Stimulated activated naive CD8-positive, alpha-beta T cell treated with anti-CD3 and anti-CD28 coated beads, Interleukin-15, Interleukin-2, amounts not matched to agents 100 U/mL and 50 U/mL, for 24 hours (primary cell): ENCODE measurements at places on chromosomes 7 and 10.

DNA sequence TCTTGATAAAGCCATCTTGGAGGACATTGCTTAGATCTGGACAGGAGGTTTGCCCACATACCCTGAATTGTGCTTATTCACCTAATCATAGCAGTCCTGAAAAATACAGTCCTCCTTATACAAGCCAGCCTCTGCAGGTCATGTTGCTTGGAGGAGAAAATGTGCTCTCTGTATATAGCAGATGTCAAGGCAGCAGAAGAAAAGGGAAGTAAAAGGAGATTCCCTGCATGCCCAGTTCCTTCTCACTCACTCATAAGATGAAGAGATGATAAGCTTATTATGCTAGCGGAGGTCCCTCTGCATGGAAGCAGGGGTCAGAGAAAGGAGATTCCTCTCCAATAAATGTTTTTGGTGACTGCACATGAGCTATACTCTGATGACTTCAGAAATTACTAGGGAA lies 458.8 kb upstream of the ZMIZ1 start:
- no peak for DNase-seq

DNA sequence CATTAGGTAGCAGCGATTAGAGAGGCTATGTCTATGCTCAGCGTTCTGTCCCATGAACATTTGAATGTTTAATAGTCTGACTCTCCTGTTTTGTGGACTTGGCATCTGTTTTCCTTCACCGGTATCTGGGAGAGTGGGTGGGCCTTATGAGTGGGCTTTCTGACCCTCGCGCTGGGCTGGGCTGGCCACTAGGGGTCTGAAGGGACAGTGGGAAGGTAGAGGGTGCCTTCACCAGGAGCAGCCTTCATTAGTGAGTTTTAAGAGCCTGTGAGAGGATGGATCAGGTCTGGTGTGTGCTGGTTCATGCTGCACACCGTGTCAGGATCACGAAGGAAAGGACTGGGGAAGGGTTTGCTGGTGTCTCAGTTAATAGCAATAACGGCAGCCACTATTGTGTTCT lies 33.4 kb downstream of the DCLRE1A start:
- DNase-seq, result no peak

DNA sequence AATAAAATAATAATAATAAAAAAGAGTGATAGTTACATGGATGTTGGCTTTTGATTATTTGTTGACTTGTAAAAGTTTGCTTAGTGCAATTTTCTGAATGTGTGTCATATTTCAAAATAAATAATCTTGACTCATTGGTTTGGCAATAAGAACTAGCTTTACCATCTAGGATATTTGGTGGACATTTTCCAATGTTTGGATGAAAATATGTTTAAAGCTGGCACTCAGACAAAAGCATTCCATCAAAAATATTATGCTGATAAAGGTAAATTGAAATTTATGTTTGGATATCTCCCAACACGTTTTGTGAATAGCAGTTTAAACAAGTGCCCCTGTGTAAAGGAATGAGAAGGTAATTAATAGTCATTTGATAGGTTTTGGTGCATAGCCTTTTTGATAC lies 62.5 kb upstream of the KCNMA1 start:
- no peak for DNase-seq

DNA sequence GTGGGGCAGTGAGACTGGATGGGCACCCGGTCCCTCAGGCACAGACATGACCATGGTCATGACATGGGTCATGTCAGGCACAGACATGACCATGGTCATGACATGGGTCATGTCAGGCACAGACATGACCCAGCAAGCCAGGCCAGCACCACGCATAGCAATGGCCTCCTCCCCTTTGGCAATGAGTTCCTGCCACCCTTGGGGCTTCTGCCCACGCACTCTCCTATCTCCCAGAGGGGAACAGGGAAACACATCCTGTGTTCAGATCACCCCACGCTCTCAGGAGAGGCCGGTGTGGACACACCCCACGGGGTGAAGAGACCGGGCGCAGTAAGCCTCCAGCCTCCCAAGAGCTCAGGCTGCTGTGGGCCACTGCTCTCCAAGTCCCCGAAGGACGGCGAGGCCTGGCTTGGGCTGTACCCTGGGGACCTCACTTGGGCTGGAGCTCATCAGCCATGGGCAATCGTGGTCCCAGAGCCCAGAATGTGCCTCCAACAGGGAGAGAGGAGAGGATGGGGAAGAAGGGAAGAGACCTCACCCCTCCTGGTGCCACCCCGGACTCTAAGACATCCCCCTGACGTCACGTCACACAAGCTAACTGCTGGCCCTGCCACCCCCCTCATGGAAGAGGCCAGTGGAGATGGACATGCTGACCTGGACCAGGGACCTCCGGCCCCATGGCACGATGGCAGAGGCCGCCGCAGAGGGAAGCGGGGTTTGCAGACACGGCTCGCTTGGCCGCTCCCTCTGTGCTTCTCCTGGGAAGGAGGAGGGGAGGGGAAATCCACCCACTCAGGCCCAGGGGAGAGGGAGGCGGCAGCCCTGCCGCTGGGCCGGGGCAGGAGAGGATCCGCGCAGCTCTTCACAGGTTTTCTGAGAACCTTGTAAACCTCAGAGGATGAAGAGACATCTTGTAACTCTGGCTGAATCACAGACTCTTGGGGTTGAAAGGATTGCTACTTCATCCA lies 269.6 kb downstream of the ELFN1 start:
- peak; percentile 56 for DNase-seq

DNA sequence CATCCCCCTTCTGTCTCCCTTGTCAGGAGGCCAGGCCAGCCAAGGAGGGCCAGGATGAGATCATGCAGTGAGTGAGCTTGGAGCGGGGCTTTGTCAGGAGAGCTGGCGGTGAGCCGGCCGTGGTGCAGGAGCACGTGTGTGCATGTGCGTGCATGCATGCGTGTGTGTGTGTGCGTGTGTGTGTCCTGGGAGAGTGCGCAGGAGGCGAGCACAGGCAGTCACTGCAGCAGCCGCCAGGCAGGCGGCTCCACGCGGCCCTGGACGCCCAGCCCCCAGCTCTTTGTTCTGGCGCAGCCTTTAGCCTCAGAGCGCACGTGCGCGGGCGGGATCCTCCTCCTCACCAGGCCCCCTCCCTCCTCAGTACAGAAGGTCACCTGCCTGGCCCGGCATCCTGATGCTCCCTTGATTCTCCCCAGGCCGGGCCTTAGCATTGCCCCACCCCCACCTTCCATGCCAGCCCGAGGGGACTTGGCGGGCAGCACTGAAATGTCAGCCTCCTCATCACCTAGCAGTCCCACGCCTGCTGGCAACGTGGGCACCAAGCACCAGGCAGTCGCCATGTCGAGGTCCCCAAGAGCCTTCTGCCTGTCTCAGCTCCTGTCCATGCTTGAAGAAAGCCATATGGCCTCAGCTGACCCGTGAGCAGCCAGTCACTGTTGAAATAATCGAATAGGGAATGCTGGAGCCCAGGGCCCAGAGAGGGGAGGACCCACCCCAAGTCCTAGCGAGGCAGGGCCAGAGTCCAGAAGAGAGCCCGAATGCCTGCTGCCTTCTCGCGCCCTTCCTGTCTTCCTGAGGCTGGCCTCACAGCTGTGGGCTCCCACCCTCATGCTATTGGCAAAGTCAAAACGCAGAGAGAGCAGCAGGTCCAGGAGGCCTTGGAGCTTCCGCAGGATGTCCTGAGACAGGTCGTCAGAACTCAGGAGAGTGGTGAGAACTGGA lies 125.9 kb upstream of the PPIF start:
- DNase-seq, result no peak

GRCh38 chr10:60714233-60714632 lies 64.0 kb upstream of the CDK1 start:
- DNase-seq, result no peak

DNA sequence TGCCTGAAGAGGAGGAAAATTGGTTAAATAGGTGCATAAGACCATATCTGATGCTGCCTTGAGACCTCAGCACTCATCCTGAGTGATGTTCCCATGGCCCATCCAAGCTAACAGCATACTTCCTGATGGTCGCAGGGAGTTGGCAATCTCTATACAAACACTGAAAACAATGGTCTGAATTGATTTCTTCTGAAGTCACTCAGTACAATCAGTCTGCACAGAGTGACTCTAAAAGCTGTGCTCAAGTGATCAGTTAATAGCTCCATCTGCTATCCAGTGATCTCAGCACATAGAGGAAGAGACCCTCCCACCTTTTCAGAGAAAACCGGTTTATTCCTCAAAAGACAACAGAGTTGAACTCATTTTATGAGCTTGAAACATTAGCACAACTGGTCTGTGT lies 3.9 kb downstream of the PPP1R17 start:
- DNase-seq, result no peak

GRCh38 chr10:29304264-29304994 lies 15.6 kb downstream of the LYZL1 start:
- DNase-seq, result peak; percentile 39

GRCh38 chr10:13056456-13057077 lies 43.4 kb upstream of the OPTN start:
- DNase-seq, result no peak

GRCh38 chr10:3735175-3735574 lies 49.8 kb downstream of the KLF6 start:
- no peak for DNase-seq

DNA sequence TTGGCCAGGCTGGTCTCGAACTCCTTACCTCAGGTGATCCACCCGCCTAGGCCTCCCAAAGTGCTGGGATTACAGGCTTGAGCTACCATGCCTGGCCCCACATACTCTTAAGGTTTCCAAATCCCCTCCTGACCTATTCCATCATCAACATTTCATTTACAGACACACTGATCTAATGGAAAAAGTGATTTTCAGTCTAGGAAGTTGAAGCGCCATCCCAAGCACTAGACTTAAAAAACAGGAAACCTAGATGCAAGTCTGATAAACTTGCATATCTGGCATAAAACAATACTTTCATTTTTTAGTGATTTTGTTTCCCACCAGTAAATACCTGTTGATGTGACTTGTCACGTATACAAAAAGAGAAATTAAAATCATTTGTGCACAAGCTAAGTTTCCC lies 44.0 kb downstream of the DNMBP start:
- DNase-seq, result no peak

DNA sequence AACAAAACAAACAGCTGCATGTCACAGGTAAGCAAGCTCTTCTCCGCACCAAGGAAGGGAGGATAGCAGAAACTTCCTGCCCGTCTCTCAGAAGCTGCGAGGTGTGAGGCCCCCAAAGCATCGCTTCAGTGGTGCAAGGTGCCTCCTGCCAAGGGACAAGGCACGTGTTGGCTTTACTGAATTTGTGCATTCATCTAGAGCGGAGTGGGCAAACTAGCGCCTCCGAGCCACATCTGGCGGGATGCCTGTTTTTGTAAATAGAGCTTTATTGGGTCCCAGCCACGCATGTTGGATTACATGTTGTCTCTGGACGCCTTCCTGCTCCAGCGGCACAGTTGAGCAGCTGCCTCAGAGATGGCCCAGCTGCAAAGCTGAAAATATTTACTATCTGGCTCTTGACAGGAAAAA lies 27.7 kb downstream of the PHYH start:
- no peak for DNase-seq

DNA sequence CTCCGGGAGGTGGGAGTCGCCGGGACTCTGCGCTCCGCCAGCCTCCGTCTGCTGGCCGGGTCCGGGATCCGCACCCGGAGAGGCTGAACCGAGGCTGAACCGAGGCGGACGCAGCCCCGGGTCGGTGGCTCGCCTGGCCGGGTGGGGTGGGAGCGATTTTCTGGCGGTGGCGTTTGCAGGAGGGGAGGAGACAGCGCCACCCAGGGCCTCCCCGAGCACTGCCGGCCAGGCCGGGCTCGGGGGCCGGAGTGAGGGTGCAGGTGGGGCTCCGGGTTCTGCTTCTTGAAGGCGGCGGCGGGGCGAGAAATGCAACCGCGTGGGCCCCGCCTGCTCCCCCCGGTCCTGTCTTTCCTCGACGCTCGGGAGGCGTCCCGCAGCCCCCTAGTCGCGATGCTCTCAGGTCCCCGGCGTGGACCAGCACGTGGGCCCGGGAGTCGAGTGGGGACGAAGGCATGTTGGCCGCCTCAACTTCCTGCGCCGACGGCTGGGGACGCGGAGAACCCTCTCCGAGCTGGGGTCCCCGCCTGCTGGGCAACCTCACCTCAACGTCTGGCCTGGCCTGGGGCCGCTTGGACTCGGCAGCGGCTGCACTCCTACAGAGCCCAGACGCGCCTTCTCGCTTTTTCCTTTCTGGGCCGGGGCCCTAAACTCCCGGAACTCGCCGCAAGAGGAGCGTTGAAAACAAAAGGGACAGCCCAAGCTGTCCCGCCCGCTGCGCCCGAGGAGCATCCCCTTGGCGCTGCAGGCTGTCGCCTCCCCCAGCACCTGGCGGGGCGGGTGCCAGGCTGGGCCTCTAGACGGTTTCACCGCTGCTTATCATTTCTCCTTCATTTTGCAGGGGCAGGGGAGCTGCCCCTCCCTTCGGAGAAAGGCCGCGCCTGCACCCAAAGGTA lies 25.2 kb upstream of the VAX1 start:
- DNase-seq, result peak; percentile 7

GRCh38 chr10:45555795-45556194 lies 116.8 kb downstream of the ZFAND4 start:
- no peak for DNase-seq

- no peak for DNase-seq
Observed at GRCh38 chr7:157405914-157406810, 69.4 kb downstream of the DNAJB6 start.

DNA sequence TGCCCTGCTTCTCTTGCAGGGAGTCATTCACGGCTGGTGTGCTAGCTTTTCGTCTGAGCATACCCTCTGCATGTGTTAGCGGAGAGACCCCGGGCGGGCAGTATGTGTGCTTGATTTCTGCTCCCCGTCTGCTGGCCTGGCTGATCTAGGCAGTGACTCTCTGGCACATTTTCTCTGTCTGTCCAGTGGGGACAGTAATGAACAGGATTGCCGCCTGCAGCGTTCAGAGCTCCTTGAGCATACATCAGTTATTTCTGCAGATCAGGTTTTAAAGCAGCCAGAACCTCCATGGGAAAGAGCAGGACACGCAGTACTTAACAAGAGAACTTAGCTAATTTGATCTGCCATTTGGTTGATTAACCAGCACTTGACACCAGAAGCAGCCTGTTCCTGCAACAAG lies 242.5 kb downstream of the CELF2 start:
- no peak for DNase-seq

GRCh38 chr7:42831006-42831717 lies 80.7 kb downstream of the C7orf25 start:
- DNase-seq, result no peak

- no peak for DNase-seq
Observed at GRCh38 chr7:94540428-94540827, 30.8 kb downstream of the CASD1 start.

- no peak for DNase-seq
Observed at GRCh38 chr7:134290286-134290685, 26.4 kb downstream of the SLC35B4 start.

- DNase-seq, result no peak
Observed at GRCh38 chr10:20058135-20058534, 241.9 kb downstream of the PLXDC2 start.
